AG10803 (cell line): ENCODE measurements at places on chromosomes 11 and 22.

DNA sequence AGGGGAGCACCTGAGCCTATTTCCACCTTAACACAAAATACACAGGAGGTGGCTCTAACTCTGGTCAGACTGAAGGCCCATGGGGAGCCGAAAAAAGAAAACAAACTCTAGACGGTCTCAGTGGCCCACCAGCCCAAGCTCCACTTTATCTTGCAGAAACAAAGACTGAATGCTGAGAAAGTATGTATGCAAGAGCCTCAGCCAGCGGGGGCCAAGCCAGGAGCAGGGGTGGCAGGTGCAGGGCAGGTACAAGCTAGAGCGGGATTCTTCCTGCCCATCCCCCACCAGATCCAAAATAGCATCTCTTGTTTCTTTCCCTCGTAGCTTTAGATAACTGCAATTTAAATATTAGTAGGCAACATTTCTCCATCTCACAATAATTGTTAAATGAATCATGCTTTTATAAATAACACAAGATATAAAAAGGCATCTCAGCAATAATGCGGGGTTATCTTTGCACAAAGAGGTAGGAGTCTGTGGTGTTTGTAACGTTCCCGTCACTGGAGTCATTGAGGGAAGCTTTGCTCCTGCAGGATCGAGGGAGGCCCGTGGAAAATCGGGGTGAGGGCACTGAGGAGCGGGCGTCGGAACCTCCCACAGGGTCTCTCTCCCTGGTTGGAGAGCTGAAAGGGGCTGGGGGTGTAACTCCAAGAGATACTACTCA is 418.0 kb downstream of the SHANK2 start:
- DNase-seq, result no peak

DNA sequence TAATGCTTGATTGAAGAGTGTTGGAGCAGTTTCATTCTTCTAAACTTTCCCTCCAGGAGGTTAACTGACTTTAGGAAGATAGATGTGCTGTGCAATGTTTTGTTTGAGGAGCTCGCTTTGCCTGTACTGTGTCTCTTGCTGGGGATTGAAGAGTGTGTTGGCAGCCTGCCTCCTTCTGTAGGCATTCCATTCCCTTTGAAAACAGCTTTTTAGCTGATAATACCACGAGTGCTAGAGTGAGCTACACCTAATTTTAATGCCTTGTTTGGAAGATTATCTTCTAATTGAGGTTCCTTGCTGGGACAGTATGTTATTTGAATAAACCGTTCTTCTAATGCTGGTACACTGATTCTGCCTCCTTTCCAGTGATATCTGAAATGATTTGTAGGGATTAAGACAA is 7.2 kb downstream of the DDX10 start:
- DNase-seq, result peak; percentile 52

- no peak for DNase-seq
These were observed 10.8 kb downstream of the OR51B6 start for GRCh38 chr11:5362017-5362625.

- peak; percentile 94 for DNase-seq
These were observed 31.1 kb downstream of the DKK3 start for GRCh38 chr11:11977206-11977938.

- DNase-seq, result peak; percentile 94
These were observed 49.7 kb downstream of the RTL6 start for GRCh38 chr22:44448271-44448830.

DNA sequence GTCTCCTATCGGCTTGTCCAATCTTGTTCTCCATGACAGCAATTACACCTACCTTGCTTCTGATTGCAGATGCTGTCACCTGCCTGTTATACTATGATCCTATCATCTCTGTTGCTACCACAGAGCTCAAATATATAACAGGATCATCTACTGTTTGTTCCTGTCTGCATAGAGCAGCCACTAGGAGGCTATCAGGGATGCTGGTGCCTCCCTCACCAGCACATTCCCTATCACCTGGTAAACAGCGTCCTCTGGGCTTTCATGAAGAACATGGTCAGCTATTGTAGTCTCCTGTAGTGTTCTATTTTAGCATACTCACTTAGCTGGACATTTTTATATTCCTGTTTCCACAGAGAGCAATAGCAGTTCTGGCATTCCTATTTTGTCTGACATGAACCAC is 87.8 kb upstream of the FAT3 start:
- DNase-seq, result no peak

GRCh38 chr22:40026641-40027040 is 31.9 kb downstream of the FAM83F start:
- DNase-seq, result no peak

DNA sequence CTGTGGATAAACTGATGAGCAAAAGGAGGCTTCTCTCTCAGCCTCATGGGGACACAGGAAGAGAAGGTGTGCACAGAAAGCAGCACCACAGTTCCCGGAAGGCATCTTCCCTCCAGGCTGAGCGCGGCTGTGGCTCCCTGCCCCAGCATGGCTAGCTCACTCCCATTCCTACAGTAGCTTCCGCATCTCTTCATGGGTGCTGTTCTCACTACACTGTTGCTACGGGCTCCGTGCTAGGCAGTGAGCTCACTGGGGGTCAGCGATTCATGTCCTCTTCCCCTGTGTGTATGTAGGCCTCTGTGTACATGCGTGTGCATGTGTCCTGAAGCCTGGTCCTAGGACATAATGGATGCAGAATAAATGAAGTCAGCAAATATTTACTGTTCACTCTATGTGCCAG is 64.3 kb downstream of the MICAL3 start:
- DNase-seq, result no peak

GRCh38 chr11:66639066-66639813 is 737 bp downstream of the RBM4 start:
- peak; percentile 48 for DNase-seq

DNA sequence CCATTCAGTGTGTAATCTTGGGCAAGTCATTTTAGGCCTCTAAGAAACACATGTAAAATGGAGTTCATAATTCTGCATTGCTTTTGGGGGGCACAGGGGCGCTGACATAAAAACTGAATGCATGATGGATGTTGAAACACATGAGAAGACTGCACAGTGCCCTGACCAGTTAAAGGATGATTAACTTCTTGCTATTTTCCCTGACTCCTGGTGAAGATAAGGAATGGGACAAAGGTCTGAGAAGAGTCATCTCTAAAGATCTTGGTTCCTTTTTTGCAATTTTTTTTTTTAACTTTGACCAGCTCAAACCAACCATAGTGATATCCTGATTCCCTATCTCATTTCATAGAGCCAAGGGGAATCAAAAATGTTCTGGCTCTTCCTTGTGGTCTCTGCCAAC is 134.9 kb upstream of the TENM4 start:
- no peak for DNase-seq

GRCh38 chr11:114479331-114479730 is 40.1 kb downstream of the REXO2 start:
- DNase-seq, result no peak

DNA sequence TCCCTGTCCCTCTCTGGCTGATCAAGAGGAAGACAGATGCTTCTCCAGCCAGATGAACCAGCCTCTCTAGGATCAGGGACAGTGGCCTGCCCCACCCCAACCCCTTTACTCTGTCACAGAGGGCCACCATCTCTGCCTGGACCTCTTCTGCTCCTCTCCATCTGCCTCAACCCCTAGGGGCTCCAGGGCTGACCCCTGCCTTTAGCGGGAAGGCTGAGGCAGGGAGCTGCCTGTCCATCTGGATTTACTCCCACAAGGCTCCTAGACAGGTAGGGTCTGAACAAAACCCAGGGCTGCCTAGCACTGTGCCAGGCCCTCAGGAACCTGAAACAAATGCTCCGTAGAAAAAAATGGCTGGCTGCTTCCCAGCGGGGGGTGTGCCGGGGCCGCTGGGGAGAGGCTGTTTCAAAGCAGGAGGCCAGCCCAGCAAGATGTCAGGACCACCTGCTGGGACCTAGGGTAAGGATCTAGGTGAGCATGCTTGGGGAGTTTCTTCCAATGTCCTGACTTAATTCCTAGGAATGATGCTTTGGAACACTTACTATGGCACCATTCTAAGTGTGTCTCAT is 3.2 kb downstream of the CHST1 start:
- DNase-seq, result no peak

- peak; percentile 97 for DNase-seq
These were observed at the start of gene TRIM5 for GRCh38 chr11:5684646-5685362. Gene TRIM5 (minus strand): TSS chr11:5685074. CDS start chr11:5680177, 4,897 bp downstream.

- DNase-seq, result no peak
These were observed 1.0 kb upstream of the RAB3IL1 start for GRCh38 chr11:61918251-61918937.

- no peak for DNase-seq
These were observed 76.3 kb upstream of the TP53AIP1 start for GRCh38 chr11:129018991-129019390.

DNA sequence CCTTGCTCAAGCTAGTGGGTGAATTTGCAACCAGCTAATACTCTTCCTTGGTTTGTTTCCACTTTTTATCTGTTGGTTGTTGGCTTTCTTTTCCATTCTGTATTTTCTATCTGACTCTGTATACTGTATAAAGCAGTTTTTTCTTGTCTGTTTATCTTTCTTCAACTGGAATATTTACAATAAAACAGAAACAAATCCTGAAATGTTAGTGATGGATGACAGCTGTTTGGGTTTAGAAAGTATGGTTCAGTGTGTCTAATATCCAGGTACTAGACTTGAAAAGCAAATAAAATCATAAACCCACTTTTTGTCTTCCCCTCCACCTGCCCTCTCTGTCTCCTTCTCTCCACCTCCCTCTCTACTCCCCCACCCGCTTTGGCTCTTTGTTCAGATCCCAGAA is 35.3 kb upstream of the TBCEL start:
- no peak for DNase-seq

GRCh38 chr22:45460288-45461109 is 42.2 kb upstream of the FBLN1 start:
- DNase-seq, result peak; percentile 93

DNA sequence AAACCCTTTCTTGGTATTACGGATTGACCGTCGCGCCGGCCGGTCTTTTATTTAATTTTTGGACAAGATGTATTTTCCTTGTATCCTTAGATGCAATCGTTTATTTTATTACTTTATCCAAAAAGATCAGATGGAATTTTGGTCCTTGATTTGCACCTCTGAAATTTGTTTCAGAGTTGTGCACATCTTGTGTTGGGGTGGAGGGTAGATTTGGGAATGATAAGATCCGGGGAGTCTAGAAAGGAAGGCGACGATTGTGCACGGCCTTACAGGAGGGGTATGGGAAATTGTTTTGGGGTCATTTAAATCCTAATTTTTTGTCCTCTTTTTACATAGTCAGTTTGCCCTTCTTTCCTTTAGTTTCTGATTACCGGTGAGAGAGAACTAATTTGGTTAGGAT is 1.4 kb downstream of the KDM2A start:
- no peak for DNase-seq

GRCh38 chr11:71395263-71395560 is 53.0 kb downstream of the DHCR7 start:
- DNase-seq, result no peak

DNA sequence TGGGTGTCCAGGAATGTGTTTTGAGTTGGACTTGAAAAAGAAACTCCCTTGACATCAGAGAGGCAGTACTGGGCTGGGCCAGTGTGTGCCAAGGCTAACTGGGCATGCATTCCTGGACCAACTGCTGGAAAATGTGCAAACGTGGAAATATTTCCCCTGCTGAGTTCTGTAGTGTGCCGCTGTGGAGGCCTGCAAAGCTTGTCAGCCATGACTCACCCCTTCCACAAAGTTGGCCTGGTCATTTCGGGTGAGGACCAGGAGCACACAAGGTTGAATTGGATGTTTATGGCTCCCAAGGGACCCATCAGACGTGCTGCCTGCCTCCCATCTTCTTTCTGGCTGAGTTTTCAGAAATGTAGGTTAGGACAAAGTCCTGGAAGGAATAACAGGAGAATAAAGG is 513.1 kb downstream of the MIAT start:
- DNase-seq, result peak; percentile 99

DNA sequence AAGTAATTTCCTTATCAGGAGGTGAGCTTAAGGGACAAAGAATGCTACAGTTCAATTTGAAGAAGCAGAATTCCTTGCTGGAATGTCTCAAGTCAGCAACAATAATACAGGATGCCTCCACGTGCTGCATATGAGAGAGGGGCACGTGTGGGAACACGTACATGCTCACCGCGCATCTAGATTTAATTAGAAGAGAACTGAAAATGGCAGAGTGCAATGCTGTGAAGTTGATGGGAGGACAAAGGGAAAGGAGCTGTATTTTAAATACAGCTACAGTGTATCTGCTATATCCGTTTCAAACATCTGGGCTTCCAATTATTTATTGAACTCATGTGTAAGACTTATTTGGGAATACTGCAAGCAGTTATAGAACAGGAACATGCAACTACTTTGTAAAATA is 328.7 kb downstream of the SOX6 start:
- no peak for DNase-seq

DNA sequence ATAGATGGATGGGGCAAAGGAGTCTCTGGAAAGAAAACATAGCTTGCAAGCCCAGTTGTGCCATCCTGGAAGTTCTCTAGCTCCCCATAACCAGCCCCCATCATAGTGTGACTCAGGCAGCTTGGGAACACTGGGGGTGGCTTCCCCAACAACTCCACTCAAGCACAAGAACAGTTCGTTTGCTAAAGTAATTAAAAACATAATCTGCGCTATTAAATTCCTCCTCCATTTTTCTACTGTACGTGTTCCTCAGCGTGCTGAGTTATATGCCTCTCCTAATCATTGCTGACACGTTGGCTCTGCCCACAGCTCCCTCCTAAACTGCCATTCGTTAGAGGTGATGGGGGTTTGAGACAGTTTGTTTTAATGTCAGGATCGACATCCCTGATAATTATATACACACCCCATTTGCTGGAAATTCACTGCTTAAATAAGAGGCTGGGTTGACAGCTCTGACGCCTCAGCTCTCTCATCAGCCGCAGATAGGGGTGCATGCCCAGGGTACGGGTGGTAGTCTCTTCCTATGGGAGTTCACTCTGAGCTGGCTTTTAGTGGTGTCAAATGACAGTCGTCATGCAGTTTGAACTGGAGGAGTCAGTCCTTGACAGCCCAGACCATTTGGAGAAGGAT is 59.5 kb upstream of the SEZ6L start:
- DNase-seq, result no peak

DNA sequence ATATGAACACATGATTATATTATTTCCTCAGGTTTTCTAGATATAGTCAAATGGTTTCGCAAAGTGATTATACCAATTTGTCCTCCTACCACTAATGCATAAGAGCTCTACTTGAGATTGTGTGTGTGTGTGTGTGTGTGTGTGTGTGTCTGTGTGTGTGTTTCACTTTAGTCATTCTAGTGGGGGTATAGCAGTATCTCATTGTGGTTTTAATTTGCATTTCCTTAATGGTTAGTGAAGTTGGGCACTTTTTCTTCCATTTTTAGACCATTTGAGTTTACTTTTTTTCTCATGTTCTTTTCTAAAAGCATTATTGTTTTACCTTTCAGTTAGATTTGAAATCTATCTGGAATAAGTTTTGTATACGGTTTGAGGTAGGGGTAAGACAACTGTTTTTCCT is 12.9 kb downstream of the CAPN5 start:
- DNase-seq, result no peak
